ENCODE measurements at places on chromosomes 4 and X. TPM values are rescaled to one million over a fixed set of nuclear protein-coding genes. Genes with fewer than 3 reads are reported as not detected.

The FAM184B gene
- total RNA-seq: 0.05 TPM

The WFS1 gene
- 16.0 TPM for total RNA-seq

The TLR7 gene
- not detected for total RNA-seq

The ERAS gene
- 0.15 TPM for total RNA-seq

The GAB1 gene
- total RNA-seq: 2.9 TPM

The GJB1 gene
- not detected for total RNA-seq

The GLRA3 gene
- not detected for total RNA-seq

The XAGE1B gene
- 211 TPM for total RNA-seq

The SPINK2 gene
- not detected for total RNA-seq

The MAOA gene
- 0.80 TPM for total RNA-seq

The KIF4A gene
- total RNA-seq: 23.9 TPM

The RADX gene
- total RNA-seq: 0.03 TPM

The CCKAR gene
- total RNA-seq: not detected

The CSAG2 gene
- not detected for total RNA-seq

The G6PD gene
- total RNA-seq: 1,563 TPM

The HTR2C gene
- not detected for total RNA-seq

All from A549 treated with CORT108297 at 1 μM for 4 hours (cell line).